ENCODE measurements at places on chromosomes 2 and 18.

GRCh38 chr2:204357286-204357685, 188.0 kb upstream of the PARD3B start:
- DNase-seq = no peak

DNA sequence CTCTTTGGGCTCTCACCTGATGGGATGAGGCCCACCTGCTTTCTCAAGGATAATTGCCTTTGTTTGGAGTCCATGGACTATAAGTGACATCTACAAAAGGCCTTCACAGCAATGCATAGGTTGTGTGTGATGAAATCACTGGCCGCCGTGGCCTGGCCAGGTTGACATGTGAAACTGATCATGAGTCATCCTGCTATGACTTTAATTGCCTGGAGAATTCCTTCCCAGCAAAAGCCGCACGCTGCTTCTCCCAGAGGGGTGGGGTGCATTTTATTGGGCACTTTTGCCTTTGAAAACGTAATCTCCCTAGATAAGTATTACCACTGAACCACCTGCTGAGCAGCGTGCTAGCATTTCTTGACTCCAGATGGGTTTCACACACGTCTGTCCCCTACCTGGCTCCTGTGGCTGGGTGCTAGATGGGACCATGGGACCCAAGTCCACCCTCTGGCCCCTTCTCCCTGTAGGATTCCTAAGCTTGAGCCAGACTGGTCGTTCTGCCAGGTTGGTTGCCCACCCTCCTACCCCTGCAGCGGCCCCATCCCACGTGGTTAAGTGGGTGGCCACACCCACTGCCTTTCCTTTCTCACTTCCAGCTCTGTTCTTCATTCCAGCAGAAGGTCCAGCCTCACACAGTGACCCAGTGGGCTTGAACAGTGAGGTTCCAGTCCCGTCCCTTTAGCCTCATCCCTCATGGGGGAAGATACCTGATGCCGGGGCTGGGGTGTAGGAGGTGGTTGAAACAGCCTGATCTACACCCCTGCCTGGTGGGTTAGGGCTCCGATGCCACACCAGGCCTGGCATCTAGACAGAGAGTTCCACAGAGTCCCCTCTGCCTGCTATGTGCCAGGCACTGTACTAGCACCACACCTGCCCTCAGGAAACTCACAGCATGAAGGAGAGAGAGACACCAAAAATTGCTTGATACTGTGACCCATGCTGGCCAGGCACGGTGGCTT, 89.6 kb downstream of the GBX2 start:
- no peak for DNase-seq

- DNase-seq = no peak
These were observed 189.3 kb downstream of the PHLPP1 start for GRCh38 chr18:62904396-62905285.

GRCh38 chr18:68519336-68519735, 195.6 kb downstream of the TMX3 start:
- no peak for DNase-seq

DNA sequence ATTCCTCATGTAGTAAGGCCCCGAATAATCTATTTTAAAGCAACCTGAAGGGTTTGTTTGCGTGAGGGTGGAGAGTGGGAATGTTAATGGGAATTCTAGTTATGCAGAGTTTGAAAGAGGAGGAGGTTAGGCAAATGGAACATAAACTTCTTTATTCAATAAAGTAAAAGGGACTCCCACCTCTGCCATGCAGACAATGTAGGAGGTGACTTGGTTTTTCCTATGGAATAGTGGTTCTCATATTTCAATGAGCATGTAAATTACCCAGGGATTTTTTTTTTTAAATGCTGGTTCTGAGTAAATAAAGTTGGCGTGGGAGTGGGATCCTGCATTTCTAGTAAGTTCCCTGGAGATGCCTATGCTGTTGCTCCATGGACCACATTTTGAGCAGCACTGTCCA, 367.9 kb downstream of the THSD7B start:
- no peak for DNase-seq

DNA sequence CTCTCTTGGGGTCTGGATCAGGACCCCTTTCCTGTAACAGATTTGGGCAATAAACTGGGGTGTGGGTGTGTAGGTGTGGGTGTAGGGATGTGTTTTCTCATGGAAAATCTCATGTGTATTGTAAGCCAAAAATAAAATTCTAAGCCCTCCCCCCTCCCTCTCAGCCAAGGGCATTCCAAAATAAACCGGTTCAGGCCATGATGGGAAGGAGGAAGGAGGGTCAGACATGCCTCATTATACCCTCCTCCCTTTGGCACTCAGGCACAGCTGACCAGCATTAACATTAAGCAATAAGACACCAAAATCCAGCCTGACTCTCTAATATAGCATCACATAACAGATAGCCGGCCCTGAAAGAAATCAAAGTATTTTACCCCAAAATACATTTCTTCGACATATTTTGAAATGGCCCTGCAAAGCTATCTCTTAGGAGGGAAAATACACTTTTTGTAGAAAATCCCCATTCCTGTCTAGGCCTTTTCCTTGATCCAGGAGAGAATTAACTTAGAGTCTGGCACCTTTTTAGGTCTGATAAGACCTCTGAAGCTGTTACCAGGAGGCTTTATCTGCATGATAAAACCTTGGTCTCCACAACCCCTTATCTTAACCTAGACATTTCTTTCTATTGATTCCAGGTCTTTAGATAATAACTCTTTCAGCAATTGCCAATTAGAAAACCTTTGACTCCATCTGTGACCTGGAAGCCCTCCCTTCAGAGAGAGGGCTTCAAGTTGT, 128.7 kb upstream of the COL5A2 start:
- no peak for DNase-seq
